ENCODE measurements at places on chromosomes 4 and X. TPM values are rescaled to one million over a fixed set of nuclear protein-coding genes. Genes with fewer than 3 reads are reported as not detected.

The ART3 gene
- total RNA-seq = 44.4 TPM

DNA sequence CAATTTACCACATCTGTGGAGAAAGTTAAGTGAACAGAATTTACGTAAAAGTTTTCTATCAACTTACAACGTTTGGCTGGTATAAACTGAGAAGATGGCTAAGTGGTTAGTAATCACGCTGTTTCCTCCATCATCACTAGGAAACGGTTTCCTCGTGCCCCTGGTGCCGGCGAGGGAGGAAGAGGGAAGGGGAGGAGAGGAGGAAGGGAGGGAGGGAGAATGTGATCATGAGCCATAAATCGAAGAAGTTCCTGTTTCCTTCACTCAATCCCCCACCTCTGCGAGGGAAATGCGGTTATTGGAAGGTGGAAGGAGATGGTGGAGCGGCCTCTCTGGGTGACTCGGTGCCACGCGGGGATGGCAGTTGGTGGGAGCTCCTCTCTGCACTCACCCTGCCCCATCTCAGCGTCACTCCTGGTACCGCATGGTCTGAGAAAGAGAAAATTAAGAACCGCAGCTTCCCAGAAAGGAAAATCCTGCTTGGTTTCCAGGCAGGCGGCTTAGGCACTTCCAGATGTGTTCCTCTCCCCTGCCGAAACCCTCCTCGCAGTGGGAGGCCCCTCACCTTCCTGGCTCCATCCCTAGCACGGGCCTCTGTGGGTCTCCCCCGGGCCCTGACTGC lies 216.8 kb downstream of the AFAP1 start:
- peaks cover 33% of the 10 kb centered on the region for H3K36me3 ChIP-seq
- no peak overlapping the region for H3K4me3 ChIP-seq
- peaks cover 6% of the 10 kb centered on the region for H3K4me1 ChIP-seq
- H3K27me3 ChIP-seq = no peaks in the 10 kb centered on the region
- DNase-seq = no peak

DNA sequence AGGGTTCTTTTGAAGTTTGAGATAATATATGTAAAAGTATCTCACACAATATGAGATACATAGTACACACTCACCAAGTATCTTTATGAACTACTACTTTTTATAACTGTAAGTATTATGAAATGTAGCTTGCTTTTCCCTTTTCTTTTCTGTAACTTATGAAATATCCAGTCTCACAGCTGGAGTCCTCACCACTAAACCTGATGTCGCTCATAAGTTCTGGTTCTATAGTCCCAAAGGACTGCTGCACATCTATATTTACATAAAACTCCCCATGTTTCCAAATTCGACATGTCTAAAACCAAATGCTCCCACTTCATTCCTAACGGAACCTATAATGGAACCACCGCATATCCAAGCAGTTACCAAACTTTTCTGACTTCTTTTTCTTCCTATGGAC lies 186.5 kb upstream of the SLC7A11 start:
- H3K27ac ChIP-seq = no peak overlapping the region
- H3K4me3 ChIP-seq = no peak overlapping the region
- no peaks in the 10 kb centered on the region for H3K27me3 ChIP-seq
- no peaks in the 10 kb centered on the region for H3K36me3 ChIP-seq
- no peaks in the 10 kb centered on the region for H3K4me1 ChIP-seq

DNA sequence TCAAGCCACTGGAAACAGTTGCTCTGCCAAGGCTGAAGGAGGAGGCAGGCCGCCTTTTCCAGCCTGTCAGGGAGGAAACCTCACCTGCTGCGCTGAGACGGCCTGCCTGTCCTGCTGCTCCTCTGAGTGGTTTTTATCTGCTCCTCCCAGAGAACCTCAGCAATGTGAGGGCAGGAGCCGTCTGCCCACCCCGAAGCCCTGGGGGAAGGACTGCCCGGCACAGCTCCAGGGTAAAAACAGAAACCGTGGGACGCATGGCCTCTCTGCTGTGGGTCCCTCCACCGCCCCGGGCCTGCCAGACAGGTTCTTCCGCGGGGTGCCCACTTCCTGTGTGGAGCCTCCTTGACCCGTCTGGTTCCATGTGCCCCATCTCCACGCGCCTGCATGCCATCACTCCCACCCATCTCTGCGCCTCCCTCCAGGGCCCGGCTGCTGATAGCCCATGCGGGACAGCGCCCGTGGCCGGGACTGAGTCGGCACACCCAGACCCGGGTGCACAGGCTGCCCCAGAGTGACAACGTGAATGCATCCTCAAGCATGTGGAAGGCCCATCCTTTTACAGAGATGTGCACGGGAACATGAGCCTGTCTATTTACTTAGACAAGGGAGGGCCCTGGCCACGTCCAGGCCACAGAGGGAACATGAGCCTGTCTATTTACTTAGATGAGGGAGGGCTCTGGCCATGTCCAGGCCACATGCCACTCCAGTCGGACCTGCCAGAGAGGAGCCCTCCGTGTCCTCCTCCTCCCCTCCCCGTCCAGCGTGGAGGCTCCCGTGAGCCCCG lies 4.0 kb upstream of the SLC49A3 start:
- H3K27ac ChIP-seq = no peak overlapping the region
- H3K36me3 ChIP-seq = no peaks in the 10 kb centered on the region
- H3K4me1 ChIP-seq = peaks cover 8% of the 10 kb centered on the region
- H3K27me3 ChIP-seq = no peaks in the 10 kb centered on the region

The PIR gene
- total RNA-seq = 27.6 TPM

DNA sequence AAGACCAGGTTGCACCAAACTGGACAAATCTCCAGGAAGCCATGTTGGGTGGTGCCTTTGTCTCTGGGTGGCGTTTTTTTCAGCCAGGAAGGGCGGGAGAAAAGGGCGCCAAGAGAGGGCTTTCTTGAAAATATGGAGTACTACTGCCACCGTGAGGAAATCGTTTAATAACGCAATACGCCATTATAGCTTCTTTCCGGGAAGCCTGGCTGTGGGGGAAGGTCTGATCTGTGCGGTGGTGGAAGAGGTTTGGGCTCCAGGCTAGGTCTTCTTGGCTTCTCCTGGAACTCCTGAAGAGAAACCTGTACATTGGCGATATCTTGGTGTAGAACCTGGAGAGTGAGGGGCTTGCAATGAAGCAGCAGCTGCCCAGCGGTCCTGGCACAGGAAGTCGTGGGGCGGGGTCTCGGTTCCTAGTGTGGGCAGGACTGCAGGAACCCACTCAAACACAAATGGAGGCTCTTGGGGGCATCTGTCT lies 202.7 kb downstream of the OR13H1 start:
- peak overlapping the region; percentile 55 for H3K4me3 ChIP-seq
- peak overlapping the region; percentile 87 for H3K27ac ChIP-seq
- no peaks in the 10 kb centered on the region for H3K36me3 ChIP-seq

- no peak overlapping the region for H3K4me3 ChIP-seq
- no peak for DNase-seq
- H3K4me1 ChIP-seq = peaks cover 30% of the 10 kb centered on the region
- no peaks in the 10 kb centered on the region for H3K27me3 ChIP-seq
- H3K36me3 ChIP-seq = no peaks in the 10 kb centered on the region
Measured at GRCh38 chr4:94766856-94767255, 9.1 kb downstream of the BMPR1B start.

DNA sequence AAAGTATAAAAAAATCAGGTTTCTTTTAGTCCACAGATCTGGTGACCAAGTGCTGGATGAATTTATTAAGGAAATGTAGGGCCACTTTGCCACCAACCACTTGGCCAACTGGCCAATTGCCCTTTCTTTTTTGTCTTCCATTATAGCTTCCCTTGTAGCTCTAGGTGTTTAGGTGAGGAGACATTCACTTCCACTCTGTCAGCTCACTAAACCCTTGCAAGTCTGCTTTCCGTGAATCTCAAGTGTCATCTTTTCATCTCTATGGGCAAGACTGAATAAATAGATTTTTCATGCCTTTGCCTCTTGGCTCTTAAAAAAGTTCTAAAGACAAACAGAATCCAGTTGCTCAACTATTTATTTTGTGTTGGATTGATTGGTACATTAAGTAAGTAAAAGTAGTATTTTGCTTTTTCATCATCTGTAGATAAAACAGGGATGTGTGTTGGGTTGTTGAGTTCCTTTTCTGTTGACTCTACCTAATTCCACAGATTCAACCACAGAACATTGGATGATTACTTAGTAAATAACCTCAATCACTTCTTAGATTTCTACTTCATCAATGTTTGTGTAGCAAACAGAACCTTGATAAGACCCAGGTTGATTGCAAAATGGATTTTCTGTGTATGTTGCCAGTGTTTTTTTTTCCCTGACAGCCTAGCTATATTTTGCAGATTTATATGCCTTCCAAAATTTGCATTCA lies 68.1 kb upstream of the GRXCR1 start:
- no peak overlapping the region for H3K27ac ChIP-seq
- DNase-seq = no peak
- no peaks in the 10 kb centered on the region for H3K27me3 ChIP-seq
- no peaks in the 10 kb centered on the region for H3K4me1 ChIP-seq

The ETDB gene
- total RNA-seq = not detected

DNA sequence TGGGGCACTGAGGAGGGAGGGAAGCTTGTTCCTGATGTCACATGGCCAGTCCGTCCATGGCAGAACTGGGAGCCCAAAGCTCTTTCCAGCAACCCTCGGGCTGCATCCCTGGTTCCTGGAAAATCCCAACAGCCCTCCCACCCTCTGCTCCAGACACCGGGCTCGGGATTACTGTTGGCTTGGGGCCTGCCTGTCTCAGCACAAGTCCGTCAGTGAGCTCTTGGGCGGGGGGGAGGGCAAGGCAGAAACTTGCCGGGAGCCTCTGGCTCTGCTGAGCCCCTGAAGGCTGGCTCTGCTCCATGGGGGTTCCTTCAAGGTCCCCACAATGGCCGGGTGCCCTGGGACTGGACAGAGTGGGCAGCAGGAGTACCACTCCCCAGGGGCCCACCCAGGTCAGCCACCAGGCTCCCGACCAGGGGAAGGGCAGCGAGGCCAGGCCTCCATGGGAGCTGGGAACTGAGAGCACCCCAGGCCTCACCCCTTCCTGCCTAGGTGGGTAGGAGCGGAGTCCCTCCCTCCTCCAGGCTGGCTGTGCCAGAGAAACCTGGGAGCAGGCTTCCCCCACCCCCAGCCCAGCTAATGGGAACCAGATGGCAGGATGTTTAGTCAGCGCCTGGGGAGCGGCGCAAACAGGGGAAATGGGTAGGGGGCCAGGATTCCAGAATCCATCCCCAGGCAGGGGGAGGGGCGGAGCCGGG lies 6.4 kb upstream of the HAUS7 start:
- H3K27me3 ChIP-seq = no peaks in the 10 kb centered on the region
- H3K4me3 ChIP-seq = no peak overlapping the region
- no peak for DNase-seq
- H3K36me3 ChIP-seq = no peaks in the 10 kb centered on the region
- peak overlapping the region; percentile 68 for H3K27ac ChIP-seq

DNA sequence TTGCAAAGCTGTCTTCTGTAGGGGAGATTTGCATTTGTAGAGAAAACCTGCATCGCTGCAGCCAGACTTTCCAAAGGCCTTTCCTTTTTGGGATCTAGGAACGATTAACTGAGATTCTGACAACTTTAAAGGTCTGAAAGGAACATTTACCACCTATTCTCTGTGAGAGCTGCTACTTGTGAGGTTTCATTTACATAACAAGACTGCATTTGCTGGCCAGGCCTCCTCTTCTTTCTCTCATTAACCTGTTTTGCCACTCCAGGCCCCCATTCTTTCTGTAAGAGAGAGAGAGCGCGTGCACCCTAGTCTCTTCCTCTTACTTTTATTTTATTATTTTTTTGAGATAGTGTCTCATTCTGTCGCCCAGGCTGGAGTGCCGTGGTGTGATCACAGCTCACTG lies 31.6 kb downstream of the TMEM31 start:
- no peak for DNase-seq
- no peak overlapping the region for H3K4me3 ChIP-seq
- H3K27ac ChIP-seq = no peak overlapping the region
- H3K4me1 ChIP-seq = no peaks in the 10 kb centered on the region

The GASK1B gene
- total RNA-seq = 58.6 TPM

GRCh38 chr4:24188459-24188858 lies 298.6 kb upstream of the PPARGC1A start:
- H3K27ac ChIP-seq = no peak overlapping the region
- H3K36me3 ChIP-seq = no peaks in the 10 kb centered on the region
- H3K27me3 ChIP-seq = no peaks in the 10 kb centered on the region
- H3K4me1 ChIP-seq = no peaks in the 10 kb centered on the region
- H3K4me3 ChIP-seq = no peak overlapping the region
- DNase-seq = no peak

- no peaks in the 10 kb centered on the region for H3K4me1 ChIP-seq
- H3K36me3 ChIP-seq = no peaks in the 10 kb centered on the region
- no peak overlapping the region for H3K27ac ChIP-seq
- H3K4me3 ChIP-seq = no peak overlapping the region
- H3K27me3 ChIP-seq = no peaks in the 10 kb centered on the region
Measured at GRCh38 chrX:150167482-150168324, 195.4 kb upstream of the MAMLD1 start.

The CLCN4 gene
- 6.7 TPM for total RNA-seq

GRCh38 chrX:50691820-50692219 lies 122.2 kb downstream of the SHROOM4 start:
- no peak overlapping the region for H3K27ac ChIP-seq
- no peaks in the 10 kb centered on the region for H3K27me3 ChIP-seq
- no peaks in the 10 kb centered on the region for H3K36me3 ChIP-seq
- DNase-seq = no peak

The VGLL1 gene
- total RNA-seq = not detected

The TLR3 gene
- 3.9 TPM for total RNA-seq

The CYBB gene
- total RNA-seq = 19.5 TPM

The RHOXF1 gene
- not detected for total RNA-seq

DNA sequence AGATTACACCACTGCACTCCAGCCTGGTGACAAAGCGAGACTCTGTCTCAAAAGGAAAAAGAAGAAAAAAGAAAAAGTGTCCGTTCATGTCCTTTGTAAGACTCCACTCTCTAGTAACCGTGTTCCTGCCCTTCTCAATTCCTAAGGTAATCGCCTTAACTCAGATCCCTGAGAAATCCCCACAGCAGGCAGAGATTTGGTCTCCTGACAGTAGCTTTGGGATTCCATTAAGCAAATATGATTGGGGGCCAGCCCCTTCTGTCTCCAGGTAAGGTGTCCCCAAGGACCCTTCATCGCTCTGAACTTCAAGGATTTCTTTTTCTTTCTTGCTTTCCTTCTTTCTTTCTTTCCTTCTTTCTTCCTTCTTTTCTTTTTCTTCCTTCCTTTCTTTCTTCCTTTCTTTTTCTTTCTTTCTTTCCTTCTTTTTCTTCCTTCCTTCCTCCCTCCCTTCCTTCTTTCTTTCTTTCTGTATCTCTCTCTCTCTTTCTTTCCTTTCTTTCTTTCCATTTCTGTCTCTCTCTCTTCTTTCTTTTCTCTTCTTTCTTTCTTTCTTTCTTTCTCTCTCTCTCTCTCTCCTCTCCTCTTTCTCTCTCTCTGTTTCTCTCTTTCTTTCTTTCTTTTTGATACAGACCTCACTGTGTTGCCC lies 2.1 kb upstream of the ASMT start:
- H3K36me3 ChIP-seq = no peaks in the 10 kb centered on the region
- H3K4me3 ChIP-seq = no peak overlapping the region
- no peaks in the 10 kb centered on the region for H3K4me1 ChIP-seq
- no peak overlapping the region for H3K27ac ChIP-seq
- no peak for DNase-seq
- H3K27me3 ChIP-seq = no peaks in the 10 kb centered on the region

- no peak overlapping the region for H3K27ac ChIP-seq
- no peaks in the 10 kb centered on the region for H3K36me3 ChIP-seq
- DNase-seq = no peak
- H3K4me3 ChIP-seq = no peak overlapping the region
- no peaks in the 10 kb centered on the region for H3K27me3 ChIP-seq
- no peaks in the 10 kb centered on the region for H3K4me1 ChIP-seq
Measured at GRCh38 chr4:125526420-125526819, 211.7 kb downstream of the FAT4 start.
